ENCODE measurements at places on chromosomes 7 and 10. TPM values are rescaled to one million over a fixed set of nuclear protein-coding genes. Genes with fewer than 3 reads are reported as not detected.

DNA sequence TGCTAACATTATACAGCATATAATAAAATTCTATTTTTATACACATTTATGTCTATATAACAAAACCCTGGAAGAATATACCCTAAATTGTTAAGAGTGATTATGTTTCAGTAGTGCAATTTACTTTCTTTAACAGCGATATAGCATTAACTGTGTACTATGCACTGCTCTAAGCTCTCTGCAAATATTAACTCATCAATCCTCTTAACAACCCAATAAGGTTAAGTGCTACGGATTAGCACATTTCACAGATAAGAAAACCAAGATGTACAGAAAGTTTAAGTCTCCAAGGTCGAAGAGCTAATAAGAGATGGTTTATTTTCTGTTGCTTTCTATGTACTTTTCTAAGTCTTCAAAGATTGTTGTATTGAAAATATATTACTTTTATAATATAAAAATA, 95.8 kb downstream of the SEMA3C start:
- DNase-seq = no peak

DNA sequence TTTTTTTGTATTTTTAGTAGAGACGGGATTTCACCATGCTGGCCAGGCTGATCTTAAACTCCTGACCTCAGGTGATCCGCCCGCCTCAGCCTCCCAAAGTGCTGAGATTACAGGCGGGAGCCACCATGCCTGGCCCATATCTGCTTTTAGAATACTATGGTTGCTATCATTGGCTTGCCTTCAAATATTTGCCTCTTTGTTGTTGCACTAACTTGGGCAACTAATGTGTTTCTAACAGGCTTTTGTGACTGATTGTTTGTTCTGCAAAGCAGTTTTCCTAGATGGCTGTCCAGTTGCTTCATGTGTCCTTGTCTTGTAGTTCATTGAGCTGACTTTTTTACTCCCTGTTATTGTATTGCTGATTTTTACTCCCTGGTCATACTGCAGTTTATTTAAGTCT, 9.7 kb downstream of the VDAC2 start:
- no peak for DNase-seq

DNA sequence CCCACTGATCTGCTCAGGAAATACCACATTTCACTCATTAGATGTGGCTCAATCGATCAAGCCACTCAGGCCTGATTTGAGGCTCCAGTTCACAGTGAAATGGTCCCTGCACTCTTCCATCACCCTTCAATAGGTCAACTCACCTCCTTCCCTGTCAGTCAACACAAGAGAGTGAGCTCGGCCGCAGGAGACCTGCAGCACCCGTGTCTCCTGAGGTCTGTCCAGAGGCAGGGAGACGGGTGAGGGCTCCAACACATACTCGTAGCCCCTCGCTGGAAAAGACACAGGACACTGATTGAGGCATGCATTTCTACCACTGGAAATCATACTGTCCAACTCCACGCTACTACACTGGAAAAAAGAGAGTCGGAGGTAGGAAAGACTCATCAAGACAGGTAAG, 7.1 kb downstream of the RCC1L start:
- DNase-seq = no peak

GRCh38 chr10:127920306-127921074, 13.6 kb downstream of the PTPRE start:
- DNase-seq = no peak

MOGAT3 gene
- polyA plus RNA-seq = 0.37 TPM
